ENCODE measurements at places on chromosomes 12 and 14.

DNA sequence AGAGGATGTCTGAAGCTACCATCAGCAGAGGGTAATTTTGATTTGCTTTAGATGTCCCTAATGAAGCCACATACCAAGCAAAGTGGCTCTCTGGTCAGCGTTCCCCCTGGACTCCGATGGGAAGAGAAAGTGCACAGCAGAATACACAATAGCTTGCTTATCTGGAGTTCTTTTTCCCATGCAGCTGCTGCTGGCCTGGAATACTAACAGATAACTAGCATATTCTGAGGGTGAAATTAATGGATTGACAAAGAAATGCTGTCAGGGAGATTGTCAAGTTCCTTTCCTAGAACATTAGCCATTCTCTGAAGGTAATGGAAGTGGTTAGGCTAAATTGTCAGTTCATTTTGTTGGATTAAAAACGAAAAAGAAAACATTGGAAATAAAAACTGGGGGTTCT is 391.3 kb downstream of the FLRT2 start:
- no peak for DNase-seq

DNA sequence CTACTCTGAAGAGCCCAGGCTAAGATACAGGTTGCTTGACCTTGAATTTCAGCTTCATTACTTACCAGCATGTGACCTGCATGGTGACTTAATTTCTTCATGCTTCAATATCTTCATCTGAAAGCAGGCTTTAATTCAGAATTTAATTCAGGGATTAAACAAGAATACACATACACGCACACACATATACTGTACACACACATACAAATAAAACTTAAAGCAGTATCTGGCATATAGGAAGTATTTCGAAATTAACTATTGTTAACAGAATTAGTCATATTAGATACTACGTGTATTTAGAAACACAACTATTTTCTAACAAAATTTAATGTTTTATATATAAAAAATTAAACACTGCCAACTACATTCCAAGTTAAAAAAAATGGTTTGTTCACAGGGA is 640.3 kb downstream of the SLC6A15 start:
- no peak for DNase-seq

GRCh38 chr14:59306775-59307174 is 118.3 kb downstream of the DAAM1 start:
- no peak for DNase-seq

GRCh38 chr12:72574138-72574537 is 302.0 kb downstream of the TRHDE start:
- DNase-seq: no peak

GRCh38 chr12:44372259-44372658 is 503.9 kb downstream of the NELL2 start:
- DNase-seq: no peak

DNA sequence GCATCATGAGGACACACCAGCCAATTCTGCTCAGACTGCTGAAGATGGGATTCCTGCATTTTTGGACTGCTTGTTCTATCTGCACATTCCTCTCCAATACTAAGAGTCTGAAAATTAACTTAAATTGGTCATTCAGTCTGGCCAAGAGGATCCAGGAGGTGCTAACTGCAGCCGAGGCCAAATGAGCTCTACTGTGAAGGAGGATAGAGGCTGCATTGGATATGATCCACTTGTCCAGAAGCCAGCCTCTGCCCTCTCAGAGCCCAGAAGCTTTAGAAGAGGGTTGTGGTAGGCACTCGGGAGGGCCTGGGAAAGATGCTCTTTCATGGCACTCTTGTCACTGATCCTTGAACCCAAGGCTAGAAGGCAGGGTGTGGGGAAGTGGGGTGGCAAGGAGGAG is 37.1 kb upstream of the PLEK2 start:
- DNase-seq: no peak

DNA sequence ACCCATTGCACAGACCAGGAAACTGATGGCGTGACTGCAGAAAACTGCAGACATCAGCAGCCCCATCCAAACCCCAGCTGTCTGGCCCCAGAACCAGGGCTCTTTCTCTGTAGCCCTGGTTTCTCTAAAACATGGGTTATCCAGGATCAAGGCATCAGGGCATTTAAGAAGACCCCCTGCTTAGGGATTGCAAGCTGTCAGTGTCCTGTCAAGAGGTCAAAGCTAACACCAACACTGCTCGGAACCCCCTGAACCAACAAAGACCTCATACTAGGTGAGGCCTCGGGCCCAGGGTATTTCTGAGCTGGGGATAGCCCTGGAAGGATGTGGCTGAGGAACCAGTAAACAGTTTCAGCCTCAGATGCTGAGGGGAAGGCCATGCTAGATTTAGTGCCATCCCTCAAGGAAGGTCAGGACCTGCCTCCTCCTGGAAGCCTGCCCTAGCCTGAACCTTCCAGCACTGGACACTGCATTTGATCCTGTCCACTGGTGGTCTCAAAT is 39.2 kb downstream of the BCL11B start:
- DNase-seq: no peak

Measured in cerebellar nuclear complex (tissue), 1 donor.